ENCODE measurements at places on chromosomes 3 and 15.

DNA sequence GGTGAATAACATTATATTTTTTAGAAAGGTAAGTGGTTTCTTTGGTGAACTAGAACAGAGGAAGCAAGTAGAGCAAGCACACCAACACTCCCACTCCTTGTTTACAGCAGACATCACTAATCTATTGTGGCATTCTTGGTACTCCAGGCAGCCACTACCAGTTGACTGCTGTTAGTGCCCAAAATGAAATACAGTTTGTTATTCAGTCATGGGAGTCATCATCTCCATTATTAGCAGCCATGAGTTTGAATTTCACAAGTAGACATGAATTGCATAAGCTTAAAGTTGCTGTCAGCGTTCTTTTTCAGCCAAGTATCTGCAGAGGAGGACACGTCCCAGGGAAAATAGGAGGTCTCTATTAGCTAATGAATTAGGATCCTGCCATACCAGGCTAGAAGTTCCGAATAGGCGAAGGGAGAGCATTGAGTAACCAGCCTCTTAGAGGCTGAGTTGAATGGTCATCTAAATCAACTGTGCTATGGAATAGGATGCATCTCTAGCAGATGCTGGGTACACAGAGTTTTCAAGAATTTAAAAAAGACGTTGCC lies 252.7 kb upstream of the ICE2 start:
- DNase-seq: no peak

DNA sequence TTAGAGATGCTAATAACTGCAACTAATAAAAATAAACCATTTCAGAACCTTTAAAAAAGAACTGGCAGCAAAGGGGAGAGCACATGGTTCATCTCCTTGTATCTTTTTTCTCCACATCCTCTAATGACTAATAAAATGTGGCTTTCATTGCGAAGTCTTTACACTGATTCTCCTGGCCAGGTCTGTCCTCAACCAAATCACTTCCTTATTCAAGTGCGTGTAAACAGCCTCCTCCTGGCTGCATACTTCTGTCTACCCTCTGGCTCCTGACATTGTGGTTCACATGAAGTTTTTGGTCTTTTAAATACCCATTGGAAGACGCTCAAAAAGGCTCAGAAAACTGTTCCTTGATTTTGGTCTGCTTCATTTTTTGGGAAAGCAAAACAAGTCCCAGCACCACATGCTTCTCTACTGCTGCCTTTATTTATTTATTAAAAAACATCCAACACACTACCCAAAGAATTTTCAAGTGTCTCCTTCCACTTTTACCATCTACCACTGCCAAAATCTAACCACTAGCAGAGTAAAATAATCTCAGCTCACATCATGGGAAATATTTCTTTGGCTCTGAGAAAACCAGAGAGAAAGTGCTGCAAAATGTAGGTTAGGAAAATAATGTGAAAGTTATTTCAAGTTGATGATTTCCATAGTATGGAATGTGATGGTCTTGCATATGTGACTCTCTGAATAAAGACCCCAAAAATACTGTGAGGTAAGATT lies 85.1 kb downstream of the EFL1 start:
- peak; percentile 59 for DNase-seq

- no peak for DNase-seq
Observed at GRCh38 chr15:69373406-69373805, 40.7 kb upstream of the KIF23 start.

DNA sequence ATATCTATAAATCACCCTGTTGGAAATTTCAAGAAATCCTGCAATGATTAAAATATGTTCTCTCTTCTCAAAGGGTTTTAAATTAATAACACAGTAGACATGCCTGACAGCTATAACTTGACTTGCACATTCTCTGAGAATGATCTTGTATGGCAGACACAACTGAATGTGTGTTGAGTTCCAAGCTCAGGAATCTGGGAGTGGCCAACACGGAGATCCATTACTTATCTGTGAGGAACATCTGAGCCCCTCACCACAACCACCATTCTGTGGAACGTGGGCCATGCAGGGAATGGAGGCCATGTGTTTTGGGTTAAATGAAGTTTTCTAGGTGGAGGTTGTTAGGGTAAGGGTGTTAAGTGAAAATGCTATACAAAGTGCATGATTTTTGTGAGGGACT lies 105.3 kb upstream of the CHMP2B start:
- DNase-seq: no peak

GRCh38 chr3:169345662-169346331 lies 317.7 kb downstream of the MECOM start:
- no peak for DNase-seq

DNA sequence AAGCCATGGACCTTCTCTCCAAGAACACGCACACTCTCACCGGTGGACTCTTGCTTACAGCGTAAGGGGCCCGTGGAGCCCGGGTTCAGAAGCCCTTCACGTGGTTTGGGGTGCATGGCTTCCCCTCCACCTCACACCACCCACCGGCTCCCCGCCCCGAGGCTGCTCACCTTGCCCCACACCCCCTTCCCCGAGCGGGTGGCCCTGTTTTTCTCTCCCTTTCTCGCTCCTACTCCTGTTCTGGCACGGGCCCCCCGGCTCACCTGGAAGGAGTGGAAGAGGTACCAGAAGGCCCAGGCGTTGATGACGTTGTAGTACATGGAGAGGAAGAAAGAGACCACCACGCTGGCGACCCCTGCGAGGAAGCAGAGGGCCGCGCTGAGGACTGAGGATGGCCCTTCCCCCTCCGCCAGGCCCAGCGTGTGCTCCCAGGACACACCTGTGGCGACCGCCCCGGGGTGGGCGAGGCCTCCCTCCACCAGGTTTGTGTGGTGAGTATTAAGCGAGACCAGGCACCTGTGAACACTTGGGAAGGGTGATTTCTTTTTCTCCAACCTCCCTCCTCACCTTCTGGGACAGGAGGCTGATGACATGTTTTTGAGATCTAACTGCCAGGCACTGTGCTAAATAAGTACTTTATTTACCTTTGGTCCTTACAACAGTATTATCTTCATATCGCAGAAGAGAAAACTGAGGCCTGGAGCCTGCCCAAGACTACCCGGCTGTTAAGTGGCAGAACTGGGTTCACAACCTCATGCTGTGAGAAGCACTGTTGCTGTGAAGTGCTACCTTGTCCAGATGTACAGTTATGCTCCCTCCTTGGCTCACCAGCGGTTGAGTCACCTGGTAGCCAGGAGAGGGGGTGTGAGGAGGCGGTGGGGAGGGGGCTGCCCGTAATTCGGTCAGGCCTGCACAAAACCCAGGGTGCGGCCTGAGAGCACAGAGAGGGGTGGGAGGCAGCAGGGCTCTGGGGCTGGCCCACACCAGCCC lies 16.3 kb downstream of the SLC6A20 start:
- DNase-seq: no peak

DNA sequence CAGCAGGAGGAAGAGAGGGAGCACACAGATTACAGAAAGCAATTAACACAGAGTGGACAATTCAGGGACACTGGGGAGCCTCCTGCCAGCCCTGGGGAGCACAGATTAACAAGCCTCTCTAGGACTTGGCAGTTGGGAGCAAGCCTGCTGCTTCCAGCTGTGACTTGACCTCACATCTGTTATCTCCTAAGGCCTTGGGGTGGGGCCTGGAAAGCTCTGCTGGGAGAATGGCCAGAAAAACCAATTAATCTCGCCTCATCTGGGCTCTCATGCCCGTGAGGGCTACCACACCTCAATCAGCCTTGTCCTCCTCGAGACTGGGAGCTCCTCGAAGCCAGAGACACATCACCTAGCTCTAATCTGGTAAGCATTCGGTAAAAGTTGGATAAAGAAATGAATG lies 39.1 kb downstream of the SEMA5B start:
- DNase-seq: no peak

DNA sequence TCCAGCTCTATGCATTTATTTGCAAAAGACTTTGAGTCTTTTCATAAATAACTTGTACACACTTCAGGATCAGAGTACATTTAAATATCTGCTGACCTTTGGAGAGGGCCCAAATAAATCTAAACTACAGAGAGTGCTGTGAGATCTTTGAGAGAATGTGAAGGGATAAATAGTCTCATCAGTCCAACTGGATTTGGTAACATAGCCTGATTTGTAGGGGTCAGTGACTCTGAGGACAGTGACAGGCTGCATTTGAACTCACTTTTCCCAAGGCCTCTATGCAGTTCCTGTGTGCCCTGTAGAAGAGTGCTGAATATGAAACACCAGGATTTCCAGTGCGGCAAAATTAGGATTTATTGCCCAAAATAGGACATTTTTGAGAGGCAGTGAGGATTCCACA lies 136.2 kb downstream of the ZPLD1 start:
- no peak for DNase-seq

DNA sequence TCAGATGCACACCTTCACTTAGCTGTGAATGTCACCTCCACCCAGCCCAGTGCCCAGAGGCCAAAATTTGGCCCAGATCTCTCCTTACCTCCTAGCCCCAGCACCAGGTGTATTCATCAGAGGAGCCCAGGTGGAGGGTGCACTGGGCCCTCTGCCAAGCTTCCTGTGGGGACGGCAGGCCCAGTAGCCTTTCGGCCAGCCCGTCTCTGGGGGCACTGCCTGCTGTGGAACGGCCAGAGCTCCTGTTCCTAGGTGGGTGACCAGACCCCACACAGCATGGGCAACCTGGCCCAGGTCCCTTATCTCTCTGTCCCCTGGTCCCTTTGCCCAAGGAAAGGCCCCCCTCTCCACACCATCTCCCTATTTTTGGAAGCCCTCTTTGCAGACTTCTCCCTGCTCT lies 67.8 kb downstream of the AAGAB start:
- DNase-seq: no peak

GRCh38 chr15:98854496-98854895 lies 153.1 kb downstream of the PGPEP1L start:
- no peak for DNase-seq

- peak; percentile 31 for DNase-seq
Observed at GRCh38 chr3:187920913-187921312, 175.6 kb upstream of the BCL6 start.

GRCh38 chr15:93219859-93220420 lies 130.9 kb upstream of the RGMA start:
- no peak for DNase-seq

DNA sequence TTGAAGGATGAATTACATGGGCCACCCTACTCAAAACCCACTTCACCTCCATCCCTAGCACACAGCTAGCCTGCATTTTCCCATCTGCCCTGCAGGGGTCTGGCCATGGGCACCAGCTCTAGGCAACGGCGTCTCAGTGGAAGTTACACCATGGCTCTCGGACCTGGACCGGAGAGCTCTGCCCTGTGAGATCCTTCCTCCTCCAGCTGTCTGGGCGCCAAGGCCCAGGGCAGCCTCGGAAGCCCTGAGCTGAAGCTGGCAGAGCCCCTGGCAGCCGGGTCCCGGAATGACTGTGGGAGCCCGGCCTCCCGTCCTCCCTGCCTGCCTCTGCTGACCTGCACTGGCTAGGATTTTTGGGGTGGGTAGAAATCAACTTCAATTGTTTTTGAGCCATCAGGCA lies 98.9 kb downstream of the CHSY1 start:
- DNase-seq: no peak

GRCh38 chr3:126971891-126972351 lies 11.0 kb upstream of the PLXNA1 start:
- peak; percentile 50 for DNase-seq

DNA sequence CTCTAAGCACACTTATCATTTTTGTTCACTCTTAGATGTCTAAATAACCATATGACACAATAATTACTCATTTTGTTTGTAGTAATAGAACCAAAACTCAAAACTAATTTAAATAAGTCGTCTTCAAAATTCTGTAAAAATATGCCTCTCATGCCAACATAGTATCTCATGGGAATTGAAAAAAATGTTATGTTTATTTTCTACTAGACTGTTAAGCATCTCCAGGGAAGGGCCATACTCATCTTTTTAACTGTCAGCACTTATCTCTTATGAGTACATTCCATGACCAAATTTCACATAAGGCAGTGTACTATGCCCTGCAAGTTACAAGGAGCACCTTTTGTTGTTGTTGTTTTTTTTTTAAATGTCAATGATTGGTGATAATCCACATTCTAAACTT lies 18.3 kb upstream of the USF3 start:
- no peak for DNase-seq

DNA sequence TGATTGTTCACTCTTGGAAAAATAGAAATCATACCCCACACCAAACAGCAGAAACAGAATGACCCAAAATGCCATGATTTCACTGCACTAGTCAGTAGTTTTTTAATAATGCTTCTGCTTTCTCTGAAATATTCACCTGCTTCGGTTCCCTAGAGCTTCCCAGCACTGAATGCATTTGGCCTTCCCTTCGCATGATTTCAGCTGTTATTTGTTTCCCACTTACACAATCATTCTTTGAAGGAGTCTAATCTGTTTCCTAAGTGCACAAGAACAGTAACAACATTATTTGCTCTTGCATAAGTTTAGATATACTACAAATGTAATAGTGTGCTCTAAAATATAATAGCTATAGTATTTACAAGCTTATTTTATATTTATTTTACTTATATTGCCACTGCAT lies 178.7 kb downstream of the STAC start:
- DNase-seq: no peak

GRCh38 chr3:53193466-53194209 lies 32.6 kb downstream of the PRKCD start:
- peak; percentile 44 for DNase-seq

DNA sequence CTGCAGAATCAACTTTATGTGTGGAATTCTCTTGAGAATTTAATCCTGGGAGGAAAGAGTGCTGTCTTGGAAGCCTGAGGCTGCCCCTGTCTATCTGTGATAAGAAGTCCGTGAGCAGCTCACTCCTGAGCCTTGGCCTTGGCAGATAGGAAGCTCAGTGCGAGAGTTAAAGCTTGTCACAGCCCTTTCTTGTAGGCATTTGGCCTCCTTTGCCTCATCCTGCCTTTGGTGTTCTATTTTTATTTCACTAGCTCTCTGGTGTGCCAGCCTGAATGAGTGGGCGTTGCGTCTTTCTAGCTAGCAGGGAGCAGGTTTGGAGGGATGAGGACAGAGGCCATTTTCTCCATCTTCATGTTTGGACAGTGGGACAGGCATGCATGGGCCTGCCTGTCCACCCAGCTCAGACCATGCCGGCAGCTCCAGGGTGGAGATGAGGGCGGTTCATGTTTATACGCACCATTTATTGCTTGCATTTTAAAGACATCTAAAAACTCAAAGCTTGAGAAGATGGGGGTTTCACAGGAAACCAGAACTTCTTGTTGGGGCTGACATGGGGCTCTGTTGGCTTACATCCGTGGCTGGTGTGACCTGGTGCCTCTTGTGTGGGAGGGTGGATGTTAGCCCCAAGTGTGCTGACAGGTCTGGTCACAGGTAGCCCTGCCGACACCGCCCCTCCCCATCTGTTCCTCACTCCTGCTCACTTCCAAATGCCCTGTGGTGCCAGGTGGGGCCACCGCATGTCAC lies 29.8 kb downstream of the IRAK2 start:
- no peak for DNase-seq

DNA sequence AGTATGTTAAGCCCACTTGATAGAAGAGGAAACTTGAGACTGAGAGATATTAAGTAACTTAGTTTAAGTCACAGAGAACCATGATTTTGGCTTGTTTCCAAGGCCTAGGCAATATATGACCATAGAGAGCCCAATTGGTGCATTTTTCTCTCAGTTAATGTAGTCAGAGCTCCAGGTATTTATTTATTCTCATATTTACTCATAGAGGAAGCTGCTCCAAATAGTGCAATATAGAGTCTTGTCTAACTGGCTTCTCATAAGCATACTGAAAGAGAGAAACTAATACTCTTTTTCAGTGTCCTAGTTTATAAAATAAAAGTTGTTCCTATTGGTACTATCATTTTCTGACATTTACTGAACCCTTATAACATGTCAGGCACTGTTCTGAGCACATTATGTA lies 15.2 kb downstream of the TRNT1 start:
- no peak for DNase-seq

- no peak for DNase-seq
Observed at GRCh38 chr15:31050953-31051352, 50.6 kb downstream of the TRPM1 start.
